ENCODE measurements at places on chromosomes 7 and 10.
A peak's percentile ranks its signal among the peaks of the same experiment; 100 is the strongest.

DNA sequence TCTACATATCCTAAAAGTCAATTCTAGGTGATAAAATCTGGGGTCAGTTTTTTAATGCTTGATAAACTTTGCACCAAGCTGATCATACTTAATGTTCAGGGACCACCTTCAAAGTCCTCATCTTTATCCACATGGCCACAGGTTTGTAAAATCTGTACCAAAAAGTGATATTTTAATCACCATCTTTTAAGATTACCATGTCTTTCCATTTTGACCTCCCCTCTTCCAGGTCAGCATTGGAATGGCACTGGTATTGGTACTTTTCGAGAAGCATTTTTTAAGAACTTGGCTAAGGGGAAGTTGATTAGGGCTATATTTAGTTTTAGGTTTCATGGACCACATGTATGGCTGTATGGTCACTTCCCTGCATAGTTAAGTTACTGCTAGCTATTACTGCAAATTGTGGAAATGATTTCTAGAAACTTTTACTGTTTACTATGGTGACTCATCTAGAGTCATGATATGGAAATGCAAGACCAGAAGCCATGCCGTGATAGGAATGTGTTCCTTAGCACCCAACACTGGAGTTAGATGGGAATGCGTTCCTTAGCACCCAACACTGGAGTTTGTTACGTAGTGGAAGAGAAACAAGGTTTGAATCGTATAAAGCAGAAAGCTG is 50.8 kb upstream of the ABLIM1 start:
- DNase-seq = no peak

GRCh38 chr10:117541405-117541908 is 1.1 kb upstream of the EMX2 start:
- no peak for DNase-seq

- DNase-seq = no peak
Measured at GRCh38 chr7:43640679-43641078, 57.8 kb downstream of the STK17A start.

- no peak for DNase-seq
Measured at GRCh38 chr7:44282601-44283171, 42.7 kb downstream of the CAMK2B start.

- no peak for DNase-seq
Measured at GRCh38 chr10:129758207-129759021, 205.7 kb downstream of the EBF3 start.

DNA sequence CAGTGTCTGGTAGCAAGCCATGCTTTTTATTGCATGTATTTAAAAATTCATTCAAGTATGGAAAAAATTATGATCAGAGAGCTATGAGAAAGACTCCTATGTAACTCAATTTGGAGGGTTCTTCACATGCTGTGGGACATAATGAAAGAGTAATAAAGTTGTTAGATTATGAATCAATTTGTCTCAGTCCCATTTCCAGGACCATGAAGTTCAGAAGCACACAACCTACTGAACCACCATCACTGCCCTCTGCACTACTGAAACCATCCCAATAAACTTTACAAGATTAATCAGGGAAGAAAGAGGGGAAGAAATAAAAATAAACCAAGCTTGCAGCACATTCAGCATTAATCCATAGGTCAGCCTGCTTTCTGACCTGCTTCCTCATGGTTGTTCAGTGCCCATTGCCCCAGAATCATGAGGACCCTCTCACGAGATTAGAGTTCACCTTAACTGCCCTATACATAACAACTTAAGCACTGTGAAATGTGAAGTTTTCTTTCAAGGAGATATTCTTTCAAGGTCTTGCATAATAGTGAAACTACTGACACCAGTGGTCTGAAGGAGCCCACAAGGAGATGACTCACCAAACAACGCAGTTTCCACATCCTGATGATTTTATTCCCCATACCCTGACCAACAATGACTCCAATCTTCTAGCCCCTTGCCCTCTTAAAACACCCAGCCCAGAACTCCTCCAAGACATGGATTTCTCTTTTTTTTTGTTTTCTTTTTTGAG is 171.5 kb upstream of the ADCY1 start:
- no peak for DNase-seq

GRCh38 chr10:77836299-77836820 is 90.2 kb downstream of the DLG5 start:
- DNase-seq = peak; percentile 27

DNA sequence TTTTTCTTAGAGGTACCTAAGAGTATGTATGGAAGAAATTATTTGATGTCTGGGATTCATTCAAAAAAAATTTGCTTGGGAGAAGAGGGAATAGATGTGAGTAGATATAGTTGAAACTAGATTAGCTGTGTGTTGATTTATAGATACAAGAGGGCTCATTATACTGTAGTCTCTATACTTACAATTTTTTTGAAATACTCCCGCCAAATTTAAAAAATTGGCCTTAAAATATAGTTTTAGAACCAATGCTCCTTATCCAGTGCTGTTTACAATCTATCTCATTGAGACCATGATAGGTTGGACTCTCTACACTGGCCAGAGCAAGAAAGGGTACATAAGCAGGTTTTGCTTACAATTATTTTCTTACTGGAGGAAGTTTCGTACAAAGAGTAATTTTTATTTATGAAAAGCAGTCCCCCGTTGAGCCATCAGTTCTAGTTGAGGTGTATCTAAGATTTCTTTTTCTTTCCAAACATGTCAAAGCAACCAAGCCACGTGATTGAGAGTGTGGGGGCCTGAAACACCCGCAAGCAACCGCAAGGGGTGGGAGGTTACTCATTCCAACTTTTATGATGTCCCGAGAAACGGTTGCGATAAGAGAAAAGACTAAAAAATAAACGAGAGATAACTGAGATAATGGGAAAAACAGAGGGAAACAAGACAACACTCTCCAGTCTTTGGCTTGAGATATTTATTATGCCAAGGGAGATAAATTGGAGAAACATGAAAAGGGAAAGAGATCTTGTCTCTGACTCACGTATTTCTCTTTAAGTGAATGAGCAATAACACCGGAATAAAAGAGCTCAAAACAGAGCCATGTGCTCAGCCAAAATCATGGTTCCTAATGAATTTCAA is 729.2 kb downstream of the LRMDA start:
- DNase-seq = no peak

DNA sequence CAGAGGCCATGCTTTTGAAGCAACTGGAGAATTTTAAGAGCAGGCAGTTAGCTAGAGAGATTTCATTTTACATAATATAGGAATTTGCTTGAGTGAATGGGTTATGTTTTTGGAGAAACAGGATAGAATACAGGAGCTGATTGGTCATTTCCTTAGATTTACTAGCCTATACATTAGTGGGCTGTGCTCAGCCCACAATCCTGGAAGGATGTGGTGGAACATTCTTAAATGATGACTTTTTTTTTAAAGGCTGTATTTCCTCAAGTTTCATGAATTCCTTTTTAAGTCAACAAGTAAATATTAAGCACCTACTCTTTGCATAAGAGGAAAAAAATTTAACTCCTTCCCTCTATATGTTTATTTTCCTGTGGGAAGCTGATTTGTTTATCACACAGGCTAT is 314.4 kb upstream of the BMPER start:
- no peak for DNase-seq

DNA sequence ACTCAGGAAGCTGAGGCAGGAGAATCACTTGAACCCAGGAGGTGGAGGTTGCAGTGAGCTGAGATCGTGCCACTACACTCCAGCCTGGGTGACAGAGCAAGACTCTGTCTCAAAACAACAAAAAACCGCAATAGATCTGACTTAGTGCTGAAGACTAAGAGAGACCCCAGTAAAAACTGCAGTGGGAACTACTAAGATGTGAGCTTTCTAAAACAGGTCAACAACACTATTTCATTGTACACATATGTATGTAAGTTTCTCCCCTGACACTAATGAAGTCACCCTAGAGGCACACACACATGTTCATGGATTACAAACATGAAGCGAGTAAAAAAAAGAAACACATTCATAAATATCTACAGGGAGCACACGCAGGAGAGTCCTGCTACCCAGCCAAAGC is 68.3 kb downstream of the PDE1C start:
- no peak for DNase-seq

DNA sequence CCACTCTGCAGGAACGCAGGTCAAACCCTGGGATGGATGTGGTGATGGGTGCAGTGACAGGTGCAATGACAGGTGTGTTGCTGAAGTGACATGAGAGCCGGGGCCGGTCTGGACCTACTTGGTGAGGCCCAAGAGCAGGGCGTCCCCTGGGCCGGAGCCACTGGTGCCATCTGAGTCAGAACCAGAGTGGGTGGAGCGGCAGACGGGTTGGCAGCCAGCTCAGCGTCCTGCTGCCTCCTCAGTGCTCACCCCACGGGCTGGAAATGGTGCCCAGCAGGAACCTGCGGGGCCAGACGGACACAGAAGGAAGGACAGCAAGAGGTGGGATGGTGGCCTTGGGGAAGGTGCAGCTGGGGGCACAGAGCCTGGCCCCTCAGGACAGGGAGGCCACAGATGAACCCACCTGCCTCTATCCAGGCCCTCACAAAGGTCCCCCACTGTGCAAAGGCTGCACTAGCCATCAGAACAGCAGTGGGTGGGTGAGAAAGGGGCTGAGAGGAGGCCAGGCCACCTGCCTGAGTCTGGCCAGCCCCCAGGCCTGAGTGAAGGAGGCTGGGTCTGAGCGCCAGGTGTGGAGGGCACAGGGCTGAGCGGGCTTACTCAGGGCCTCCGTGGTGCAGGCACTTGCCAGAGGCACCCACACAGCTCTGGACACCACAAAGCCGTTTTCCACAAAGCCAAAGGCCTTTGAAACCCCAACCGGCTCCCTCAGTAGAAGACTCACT is 129.0 kb upstream of the PPP2R2D start:
- DNase-seq = no peak

- DNase-seq = no peak
Measured at GRCh38 chr7:23205577-23205908, 23.7 kb downstream of the NUP42 start.

DNA sequence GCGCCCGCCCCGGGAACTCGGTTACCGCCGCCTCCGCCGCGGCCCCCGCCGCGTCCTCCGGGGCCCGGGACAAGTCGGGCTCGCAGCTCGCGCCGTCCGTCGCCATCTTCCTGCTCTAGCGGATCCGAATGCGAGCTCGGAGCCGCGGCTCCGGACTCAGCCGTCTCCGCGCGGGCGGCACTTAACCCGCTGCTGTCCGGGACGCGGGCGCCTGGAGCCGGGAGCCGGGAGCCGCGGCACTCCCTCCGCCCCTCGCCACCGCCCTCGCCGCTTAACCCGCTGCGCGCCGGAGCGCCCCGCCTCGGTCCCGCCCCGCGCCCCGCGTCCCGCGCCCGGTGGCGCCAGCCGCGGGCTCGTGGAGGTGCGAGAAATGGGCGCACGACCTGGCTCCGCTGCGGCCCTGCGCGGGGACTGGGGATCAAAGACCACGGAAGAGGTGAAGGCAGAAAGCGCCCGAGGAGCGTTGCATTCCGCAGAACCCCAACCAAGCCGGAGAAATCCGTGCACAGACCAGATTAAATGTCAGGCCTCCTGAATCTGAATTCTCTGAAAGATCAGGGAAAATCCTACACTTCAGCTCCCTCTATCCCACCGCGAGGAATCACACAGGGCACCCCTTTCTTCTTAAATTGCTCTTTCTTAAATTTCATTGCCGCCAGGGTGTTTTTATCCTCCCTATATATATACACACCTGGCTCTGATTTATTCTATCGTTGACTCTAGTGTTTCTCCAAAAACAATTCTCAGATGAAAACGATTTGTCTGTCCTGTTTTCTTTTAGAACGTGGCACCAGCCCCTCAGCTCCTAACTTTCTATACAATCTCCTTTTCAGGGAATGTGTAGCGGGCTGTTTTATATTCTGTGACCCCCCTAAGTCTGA is at the start of gene CTTNBP2:
TSS of gene CTTNBP2 (minus strand) at position 132 of the 881 bp plus-strand sequence. CDS start at position 106, 26 bp downstream.
- no peak for DNase-seq

- no peak for DNase-seq
Measured at GRCh38 chr10:63700631-63701156, 179.5 kb downstream of the REEP3 start.

- DNase-seq = no peak
Measured at GRCh38 chr10:69486922-69487730, 35.9 kb downstream of the TSPAN15 start.

GRCh38 chr7:34523226-34523918 is 134.6 kb upstream of the NPSR1 start:
- no peak for DNase-seq
